ENCODE measurements at places on chromosomes 2 and 18.

DNA sequence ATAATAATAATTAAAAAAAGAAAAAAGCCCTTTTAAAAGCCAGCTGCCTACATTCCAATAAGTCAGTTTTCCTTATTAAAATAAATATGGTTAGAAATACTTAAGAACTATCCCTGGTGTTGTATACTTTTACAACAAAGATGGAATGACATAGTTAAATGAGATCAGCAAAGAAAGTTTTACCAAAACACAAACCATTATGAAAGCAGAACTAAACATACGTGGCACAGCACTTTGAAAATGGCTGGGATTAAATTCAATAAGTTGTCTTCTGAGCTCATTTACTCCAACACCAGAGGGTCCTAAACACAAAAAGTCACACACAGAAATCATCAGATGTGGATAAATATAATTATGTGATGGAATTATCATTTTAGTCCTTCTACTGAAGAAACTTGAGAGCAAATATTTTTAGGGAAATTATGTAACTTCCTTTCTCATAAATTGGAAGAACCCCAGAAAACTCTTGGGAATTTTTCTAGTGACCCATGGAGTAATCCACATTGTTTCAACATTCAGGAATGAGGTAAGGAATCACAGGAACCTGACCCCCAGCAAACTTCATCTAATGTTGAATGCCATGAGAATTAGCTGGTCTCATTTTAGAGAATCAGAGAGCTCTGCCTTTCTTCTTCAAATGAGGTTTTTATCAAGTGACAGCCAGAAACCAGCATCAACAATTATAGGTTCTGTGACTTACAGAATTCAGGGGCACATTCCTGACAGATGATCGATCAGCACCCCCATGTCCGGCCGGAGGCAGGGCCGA is 11.5 kb upstream of the TMEM237 start:
- DNase-seq: no peak

- DNase-seq: no peak
Measured at GRCh38 chr2:152431370-152432098, 96.6 kb downstream of the FMNL2 start.

- DNase-seq: no peak
Measured at GRCh38 chr2:214052235-214052634, 358.6 kb upstream of the VWC2L start.

DNA sequence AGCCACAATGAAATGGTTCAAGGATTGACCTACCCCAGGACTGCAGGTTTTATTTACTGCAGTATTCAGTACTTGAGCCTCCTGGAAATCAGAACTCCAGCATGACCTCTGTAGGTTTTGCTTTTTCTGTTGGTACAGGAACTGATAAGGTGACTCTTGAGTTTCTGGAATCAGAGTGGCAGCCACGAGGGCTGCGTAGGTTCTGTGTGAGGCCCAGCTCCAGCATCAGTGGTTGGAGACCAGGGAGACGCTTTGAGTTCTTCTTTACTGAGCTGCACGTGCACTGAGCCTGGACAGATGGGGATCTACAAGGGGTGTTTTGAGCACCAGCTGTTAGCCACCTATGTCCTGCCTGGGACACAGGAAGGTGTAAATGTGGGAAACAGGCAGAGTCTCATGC is 222.7 kb upstream of the EPAS1 start:
- DNase-seq: no peak

DNA sequence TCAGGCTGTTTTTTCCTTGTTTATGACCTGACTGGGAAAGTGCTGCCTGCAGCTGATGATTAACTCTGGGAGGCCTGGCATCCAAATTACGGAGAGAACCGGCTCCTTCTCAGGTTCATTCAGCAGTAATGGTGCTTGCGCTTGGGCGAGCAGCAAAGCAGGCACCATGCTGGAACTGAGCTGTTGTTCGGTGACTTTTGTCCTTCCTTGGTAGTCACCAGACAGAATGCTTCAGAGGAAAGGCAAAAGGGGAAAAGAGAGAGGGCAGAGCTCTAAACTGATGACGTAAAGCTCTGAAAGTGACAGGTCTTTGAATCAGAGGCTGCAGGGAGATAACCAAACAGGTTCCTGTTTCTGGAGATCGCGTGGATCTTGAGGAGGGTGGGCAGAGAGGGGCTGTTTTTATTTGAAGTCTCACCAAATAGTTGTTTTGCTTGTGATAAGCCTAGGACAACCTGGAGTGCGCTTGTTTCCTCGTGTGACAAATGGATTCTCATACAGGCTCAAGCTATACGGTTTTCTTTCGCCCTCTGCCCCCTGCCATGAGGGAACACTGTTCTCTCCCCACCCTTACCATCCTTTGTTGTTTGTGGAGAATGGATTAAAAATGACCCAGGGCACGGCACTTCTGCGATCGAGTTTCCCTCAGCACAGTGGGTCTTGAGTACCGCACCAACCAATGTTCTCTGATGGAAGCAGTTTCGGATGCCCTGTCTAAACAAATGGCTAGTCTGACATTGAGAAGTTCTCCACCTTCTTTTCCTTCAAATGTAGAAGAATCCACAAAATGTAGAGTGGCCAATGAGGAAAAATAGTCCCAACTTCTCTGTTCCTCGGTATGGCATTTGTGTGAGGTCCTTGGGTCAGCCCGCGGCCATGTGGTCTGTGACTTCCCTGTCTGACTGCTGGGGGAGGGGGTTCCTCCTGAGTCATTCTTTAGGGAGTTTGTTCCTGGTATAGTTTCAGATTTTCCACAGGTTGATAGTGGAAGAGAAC is 1.3 kb downstream of the RASGRP3 start:
- no peak for DNase-seq

DNA sequence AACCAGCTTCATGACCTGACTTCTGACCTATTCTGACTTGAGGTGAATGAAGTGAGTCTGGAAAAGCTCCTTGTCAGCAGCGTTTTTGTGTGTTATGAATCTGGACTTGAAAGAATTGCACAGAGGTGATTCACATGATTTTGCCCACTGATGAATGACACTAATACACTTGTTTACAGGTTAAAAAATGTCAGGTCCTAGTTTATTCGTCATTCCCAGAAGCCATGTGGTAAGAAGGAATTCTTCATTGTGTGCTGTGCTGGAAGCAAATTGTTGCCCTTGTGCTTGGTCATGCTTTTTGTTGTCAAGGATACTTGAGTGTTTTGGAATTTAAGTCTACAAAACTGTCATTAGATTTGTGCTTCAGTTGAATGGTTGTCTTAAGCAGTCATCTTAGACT is 15.5 kb downstream of the SEC11C start:
- no peak for DNase-seq

GRCh38 chr2:106956879-106957278 is 70.9 kb upstream of the ST6GAL2 start:
- no peak for DNase-seq

GRCh38 chr2:91477731-91478672 is 2786.5 kb downstream of the RPIA start:
- no peak for DNase-seq

- DNase-seq: peak; percentile 66
Measured at GRCh38 chr2:74457549-74458131, 598 bp upstream of the WBP1 start.

GRCh38 chr2:136008205-136008865 is 22.9 kb upstream of the DARS1 start:
- DNase-seq: no peak

- no peak for DNase-seq
Measured at GRCh38 chr2:102063487-102063911, 71.7 kb downstream of the IL1R2 start.

All from T follicular helper cell (primary cell).